ENCODE measurements at places on chromosomes 13 and 19. TPM values are rescaled to one million over a fixed set of nuclear protein-coding genes. Genes with fewer than 3 reads are reported as not detected.

The TEKTIP1 gene
- total RNA-seq = 2.0 TPM

The JAK3 gene
- 212 TPM for total RNA-seq

The ACP7 gene
- total RNA-seq = not detected

The GFY gene
- not detected for total RNA-seq

The TRPM4 gene
- 1.9 TPM for total RNA-seq

The MYH14 gene
- not detected for total RNA-seq

The C2CD4C gene
- 0.23 TPM for total RNA-seq

The ZNF773 gene
- total RNA-seq = 4.5 TPM

The CCDC9 gene
- 34.3 TPM for total RNA-seq

The TRAPPC5 gene
- total RNA-seq = 92.4 TPM

All from activated T-helper 2 cell treated with anti-CD3 and anti-CD28 coated beads, Interferon-gamma antibody, Interleukin-2, Interleukin-4, amounts not matched to agents 10 μg/mL and 5 μg/mL and 100 μg/mL, durations not matched to agents 14 hours and 24 hours and 36 hours (primary cell).